Dermis microvascular lymphatic vessel endothelial cell (primary cell): ENCODE measurements at places on chromosomes 1 and 21. TPM values are rescaled to one million over a fixed set of nuclear protein-coding genes. Genes with fewer than 3 reads are reported as not detected.

DNA sequence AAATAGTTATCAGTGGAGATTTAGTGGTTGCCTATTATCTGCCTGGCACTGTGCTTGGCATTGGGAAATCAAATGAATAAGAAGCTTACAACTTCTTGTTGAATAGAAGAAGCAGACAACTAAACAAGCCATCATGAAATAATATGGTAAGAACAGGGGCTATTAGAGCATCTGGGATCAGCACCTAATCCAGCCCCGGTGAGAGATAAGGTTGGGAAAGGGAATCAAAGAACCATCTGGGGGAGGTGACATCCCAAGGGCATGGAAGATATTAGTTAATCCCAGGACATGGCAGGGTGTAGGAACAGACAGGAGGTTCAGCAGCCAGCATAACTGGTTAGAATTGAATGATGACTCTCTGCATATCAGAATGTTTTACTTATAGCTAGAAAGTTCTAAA, 36.3 kb upstream of the SUCO start:
- no peak for DNase-seq

- DNase-seq = no peak
These were observed 3.4 kb downstream of the EPB41 start for GRCh38 chr1:28917757-28918118.

DNA sequence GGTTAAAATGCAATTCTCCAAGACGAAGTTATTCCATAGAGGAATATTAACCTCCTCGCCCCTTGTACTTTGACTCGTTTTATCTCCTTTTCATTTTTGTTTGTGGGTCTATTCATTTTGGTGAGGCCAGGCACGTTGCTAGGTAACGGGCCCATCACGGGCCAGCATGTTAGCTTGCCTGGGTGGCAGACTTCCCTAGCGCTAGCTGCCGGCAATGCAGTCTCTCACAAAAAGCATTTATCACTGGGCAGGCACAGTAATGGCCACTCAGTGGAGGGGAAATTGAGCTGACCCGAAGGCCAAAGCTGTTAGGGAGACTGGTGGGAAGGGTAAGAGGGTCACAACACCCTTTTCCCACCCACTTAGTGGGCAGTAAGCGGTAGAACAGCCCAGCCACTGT, 234.4 kb upstream of the FOXD3 start:
- no peak for DNase-seq

The SPRR1B gene
- not detected in 2 replicates for total RNA-seq

DNA sequence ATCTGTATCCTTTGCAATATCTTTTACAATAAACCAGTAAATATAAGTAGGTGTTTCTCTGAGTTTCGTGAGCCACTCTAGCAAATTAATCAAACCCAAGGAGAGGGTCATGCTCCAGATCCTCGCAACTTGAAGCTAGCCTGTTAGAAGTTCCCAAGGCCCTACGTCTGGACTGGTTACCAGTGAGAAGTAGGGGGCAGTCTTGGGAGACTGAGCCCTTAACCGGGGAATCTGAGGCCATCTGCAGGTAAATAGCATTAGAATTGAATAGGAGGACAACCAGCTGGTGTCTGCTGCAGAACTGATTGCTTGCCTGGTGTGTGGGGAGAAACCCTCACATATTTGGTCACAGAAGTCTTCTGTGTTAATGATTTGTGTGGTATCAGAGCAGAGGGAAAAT, 190.5 kb downstream of the RYR2 start:
- DNase-seq = no peak

The TTC39A gene
- total RNA-seq = 3.5 and 6.3 TPM in 2 replicates

GRCh38 chr21:33552093-33552998, 9.5 kb downstream of the SON start:
- no peak for DNase-seq

The CELA3B gene
- 0.13 TPM in 1 of 2 replicates, not detected in the other for total RNA-seq

DNA sequence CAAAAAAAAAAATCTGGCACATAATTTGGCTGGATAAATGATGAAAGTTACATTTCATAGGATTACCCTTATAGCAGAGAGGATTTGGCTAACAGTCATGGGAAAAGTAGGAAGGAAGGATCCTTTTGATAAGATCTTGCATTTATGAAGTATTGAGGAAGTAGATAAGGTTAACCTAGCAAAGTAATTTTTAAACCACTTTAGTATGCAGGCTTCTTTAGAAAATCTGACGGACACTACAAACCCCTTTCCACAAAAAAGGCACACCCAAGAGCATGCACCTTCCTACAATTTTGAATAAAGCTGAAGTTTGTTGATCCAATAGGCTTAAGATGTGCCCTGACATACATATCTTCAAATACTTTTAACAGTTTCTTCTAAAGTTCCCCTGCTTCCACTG, 275.2 kb downstream of the GRIK1 start:
- DNase-seq = no peak

The ACBD3 gene
- 27.9 and 32.0 TPM in 2 replicates for total RNA-seq

The SIK1 gene
- 0.26 and 10.2 TPM in 2 replicates for total RNA-seq

DNA sequence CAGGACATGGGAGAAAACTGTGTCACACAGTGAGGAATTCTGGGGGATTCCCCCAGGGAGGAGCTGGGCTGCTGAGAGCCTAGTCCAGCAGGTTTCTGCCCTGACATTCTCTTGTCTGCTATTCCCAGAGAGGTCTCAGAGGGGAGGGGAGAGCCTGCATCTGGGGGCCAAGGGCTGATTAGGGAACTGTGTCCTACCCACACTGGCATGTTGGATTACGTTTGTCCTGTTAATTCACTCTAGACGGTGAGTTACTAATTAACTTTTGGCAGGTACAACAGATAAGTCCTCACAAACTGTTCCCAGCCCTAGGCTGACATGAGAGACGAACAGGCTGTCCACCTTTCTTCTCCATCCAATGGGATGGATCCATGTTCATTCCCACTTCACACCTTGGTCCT, 2.6 kb upstream of the SH3BGRL3 start:
- no peak for DNase-seq

DNA sequence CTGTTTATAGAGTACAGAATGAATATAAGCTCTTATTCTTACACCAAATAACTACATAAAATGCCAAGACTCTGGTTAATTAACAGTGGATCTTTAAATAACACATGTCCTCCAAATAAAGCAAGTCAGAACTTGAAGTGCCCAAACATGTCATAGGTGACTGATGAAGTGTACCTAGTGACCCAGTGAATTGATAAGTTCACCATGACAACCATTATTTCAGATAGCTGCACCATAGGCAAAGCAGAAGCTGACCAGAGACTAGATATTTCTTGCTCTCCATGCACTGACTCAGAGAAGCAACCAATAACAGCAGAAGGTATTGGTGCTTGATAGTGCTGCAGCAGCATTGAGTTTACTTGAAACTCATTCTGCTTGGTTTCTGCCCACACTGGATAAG, 192.1 kb downstream of the DUSP10 start:
- DNase-seq = no peak

DNA sequence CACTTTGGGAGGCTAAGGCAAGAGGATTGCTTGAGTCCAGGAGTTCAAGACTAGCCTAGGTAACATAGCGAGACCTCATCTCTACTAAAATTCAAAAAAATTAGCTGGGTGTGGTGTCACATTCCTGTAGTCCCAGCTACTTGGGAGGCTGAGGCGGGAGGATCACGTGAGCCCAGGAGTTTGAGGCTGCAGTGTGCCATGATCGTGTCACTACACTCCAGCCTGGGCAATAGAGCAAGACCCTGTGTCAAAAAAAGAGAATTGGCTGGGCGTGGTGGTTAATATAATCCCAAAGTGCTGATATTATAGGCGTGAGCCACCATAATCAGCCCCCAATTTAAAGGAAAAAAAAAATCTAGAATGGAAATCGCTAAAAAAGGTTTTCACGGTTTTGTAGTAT, 7.0 kb downstream of the MACO1 start:
- DNase-seq = no peak

The TSPEAR gene
- total RNA-seq = 0.13 TPM in 2 replicates

GRCh38 chr1:33065301-33065700, 15.7 kb upstream of the AZIN2 start:
- no peak for DNase-seq

DNA sequence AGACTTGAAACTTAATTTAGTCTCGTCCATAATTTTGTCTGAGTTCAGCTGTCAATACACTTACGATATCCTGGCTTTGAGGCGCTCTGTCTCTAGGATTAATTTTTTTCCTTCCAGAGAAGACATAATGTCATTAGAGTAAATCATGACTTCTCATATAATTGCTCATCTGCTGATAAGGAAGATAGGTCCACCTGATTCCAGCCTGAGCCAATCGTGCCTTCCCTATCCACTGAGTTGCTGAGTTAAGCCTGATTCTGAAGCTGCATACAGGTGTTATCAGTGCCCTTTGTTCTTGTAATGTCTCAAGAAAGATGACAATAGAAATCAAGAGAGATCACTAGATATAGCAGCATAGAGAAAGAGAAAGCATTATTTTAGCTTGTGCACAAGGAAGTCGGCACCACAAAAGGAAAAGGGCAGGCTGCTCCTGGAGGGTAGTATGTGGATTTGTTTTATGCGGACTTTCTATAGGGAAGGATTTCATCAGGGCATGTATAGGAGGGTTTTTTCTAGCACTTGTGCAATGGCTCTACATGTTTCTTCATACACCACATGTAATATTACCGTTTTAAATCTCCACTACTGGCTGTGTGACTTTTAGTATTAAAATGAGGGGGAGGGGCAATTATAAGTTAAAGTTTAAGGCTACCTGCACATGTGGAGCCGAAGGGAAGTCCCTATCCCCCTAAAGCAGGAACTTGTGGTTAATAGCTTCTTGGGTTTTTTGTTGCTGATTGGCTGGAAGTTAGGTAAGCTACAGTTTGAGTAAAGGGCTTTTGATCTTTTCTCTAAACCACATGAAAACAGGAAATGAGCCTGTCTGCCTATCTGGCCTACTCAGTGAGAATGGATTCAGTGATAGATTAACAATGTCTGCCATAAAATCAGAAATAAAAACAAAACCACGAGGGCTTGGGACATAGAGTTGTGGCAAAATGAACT, 133.4 kb downstream of the PLPPR5 start:
- DNase-seq = peak; percentile 6

- DNase-seq = no peak
These were observed 2.3 kb downstream of the GART start for GRCh38 chr21:33539616-33540015.

- peak; percentile 39 for DNase-seq
These were observed 586 bp upstream of the AGPAT3 start for GRCh38 chr21:43864313-43864961.

DNA sequence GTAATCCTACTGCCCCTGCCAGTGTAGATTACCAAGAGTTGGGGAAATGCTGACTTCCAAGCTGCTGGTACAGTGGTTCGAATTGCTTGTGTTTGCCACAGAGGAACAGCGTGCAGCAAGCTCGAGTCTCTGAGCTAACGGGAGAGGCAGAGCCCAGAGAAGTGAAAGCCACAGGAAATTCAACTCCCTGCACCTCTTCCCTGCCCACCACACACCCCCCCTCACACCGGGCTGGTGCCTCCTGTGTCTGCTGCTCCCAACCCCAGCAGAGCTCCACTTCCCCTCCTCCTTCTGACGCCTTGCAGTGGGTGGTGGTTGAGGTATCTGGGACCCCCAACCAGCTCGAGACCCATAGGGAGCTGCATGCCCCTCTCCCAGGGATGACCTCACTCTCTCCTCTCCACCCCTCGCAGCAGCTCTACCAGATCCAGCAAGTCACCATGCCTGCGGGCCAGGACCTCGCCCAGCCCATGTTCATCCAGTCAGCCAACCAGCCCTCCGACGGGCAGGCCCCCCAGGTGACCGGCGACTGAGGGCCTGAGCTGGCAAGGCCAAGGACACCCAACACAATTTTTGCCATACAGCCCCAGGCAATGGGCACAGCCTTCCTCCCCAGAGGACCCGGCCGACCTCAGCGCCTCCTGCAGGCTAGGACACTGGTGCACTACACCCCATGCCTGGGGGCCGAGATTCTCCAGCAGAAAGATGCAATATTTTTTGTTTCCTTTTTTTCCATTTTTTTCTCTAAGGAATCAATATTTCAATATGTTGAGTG, 13.1 kb upstream of the KCNQ4 start:
- no peak for DNase-seq

DNA sequence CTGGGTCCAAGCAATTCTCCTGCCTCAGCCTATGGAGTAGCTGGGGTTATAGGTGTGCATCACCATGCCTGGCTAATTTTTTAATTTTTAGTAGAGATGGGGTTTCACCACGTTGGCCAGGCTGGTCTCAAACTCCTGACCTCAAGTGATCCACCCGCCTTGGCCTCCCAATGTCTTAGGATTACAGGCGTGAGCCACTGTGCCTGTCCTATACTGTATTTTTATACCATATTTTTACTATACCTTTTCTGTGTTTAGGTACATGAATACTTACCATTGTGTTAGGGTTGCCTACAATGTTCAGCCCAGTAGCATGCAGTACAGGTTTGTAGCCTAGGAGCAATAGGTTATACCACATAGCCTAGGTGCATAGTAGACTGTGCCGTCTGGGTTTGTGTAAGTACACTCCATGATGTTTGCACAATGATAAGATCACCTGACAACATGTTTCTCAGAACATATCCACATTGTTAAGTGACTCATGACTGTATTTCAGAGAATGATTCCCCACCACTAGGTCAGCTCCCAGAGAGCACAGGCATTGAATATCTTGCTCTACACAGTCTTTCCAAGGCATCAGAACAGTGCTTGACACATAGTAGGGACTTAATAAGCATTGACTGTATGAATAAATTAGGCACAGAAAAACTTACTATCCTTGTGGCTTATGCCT, 6.0 kb upstream of the CITED4 start:
- DNase-seq = no peak

GRCh38 chr21:45892916-45893739, 88.4 kb upstream of the COL6A1 start:
- no peak for DNase-seq

- DNase-seq = no peak
These were observed 7.8 kb downstream of the IRF6 start for GRCh38 chr1:209797978-209798639.

The RFX5 gene
- total RNA-seq = 40.7 and 48.7 TPM in 2 replicates

The KIF21B gene
- 1.9 and 3.4 TPM in 2 replicates for total RNA-seq

The WDTC1 gene
- 18.5 and 31.1 TPM in 2 replicates for total RNA-seq

- no peak for DNase-seq
These were observed 67.2 kb downstream of the HS2ST1 start for GRCh38 chr1:86981482-86982213.

DNA sequence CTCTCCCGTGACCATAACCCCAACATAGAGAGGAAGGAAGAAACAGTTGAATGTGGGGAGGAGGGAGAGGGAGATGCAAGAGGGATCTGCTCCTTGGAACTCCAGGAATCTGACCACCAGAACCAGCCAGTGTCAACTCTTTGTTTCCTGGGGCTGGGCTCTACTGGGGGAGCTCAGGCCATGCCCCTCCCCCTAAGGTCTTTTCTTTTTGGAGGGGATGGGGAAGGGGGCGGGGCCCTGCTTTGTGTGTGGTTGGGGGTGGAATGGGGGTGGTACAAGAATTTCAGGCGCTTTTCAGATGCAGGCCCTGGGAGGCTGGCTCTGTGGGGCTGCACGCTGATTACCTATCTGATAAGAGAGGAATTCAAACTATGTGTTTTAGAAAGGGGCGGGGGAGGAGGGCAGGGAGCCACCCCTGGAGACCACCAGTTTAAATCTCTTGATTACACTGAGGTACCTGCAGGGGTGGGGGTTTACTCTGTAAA, 8.3 kb downstream of the LIN28A start:
- no peak for DNase-seq

The LRRC38 gene
- under 0.01 and 0.13 TPM in 2 replicates for total RNA-seq

- no peak for DNase-seq
These were observed 19.1 kb upstream of the AZIN2 start for GRCh38 chr1:33061834-33062233.
